ENCODE measurements at places on chromosomes 1 and 21.

GRCh38 chr1:181416268-181416860 is 67.0 kb upstream of the CACNA1E start:
- no peak for DNase-seq

- DNase-seq = peak; percentile 19
Observed at GRCh38 chr1:160097151-160097910, 1.1 kb downstream of the IGSF8 start.

GRCh38 chr1:234281826-234282489 is 91.3 kb upstream of the COA6 start:
- DNase-seq = no peak

DNA sequence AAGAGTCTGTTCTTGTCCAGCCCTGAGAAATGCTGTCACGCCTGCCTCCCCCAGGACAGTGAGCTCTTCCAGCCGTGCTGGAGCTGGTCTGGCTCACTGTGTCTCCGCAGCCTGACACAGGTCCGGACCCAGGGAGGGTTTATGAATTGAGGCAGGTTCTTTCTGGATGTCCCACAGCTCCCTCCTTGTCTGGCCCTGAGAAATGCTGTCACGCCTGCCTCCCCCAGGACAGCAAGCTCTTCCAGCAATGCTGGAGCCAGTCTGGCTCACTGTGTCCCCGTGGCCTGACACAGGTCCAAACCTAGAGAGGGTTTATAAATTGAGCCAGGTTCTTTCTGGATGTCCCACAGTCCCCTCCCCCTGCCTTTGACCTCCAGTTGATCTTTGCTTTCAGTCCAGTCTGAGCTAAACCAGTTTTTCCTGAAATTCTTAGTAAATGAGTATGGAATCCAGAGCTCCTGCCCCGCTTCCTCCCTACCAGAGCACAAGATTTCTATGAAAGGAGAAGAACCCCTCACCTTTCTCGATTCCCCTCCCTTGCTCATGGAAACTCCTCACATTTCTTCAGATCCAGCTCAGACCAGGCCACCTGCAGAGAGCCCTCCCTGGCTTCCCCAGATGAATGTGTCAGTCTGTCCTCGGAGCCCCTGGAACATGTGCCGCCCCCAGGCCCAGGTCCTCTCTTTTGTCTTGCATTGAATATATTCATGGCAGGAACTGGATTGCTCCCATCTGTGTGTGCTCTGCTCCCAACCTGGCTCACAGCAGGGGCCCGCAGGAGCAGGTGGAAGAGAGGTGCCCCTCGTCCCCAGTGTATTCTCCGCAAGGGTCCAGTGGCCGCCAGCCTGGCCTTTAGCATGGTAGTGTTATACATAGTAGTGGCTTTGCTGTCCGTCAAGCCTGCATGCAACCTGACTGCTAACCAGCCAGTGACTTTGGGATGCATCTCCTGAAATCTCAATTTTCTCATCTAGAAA is 116.3 kb downstream of the EPHB2 start:
- no peak for DNase-seq

- no peak for DNase-seq
Observed at GRCh38 chr21:27761623-27762022, 794.7 kb upstream of the ADAMTS5 start.

GRCh38 chr1:94180650-94181049 is 56.7 kb downstream of the ARHGAP29 start:
- DNase-seq = no peak

All from CD4-positive, alpha-beta T cell treated with Interleukin-4 for 1 hour (primary cell).